ENCODE measurements at places on chromosomes 7 and 10. TPM values are rescaled to one million over a fixed set of nuclear protein-coding genes. Genes with fewer than 3 reads are reported as not detected.

- no peaks in the 10 kb centered on the region for H3K27me3 ChIP-seq
- no peaks in the 10 kb centered on the region for H3K4me1 ChIP-seq
- H3K27ac ChIP-seq = no peak overlapping the region
- H3K4me3 ChIP-seq = no peak overlapping the region
- no peak for DNase-seq
- no peaks in the 10 kb centered on the region for H3K36me3 ChIP-seq
These were observed 194.2 kb upstream of the SVIL start for GRCh38 chr10:29828956-29829355.

DNA sequence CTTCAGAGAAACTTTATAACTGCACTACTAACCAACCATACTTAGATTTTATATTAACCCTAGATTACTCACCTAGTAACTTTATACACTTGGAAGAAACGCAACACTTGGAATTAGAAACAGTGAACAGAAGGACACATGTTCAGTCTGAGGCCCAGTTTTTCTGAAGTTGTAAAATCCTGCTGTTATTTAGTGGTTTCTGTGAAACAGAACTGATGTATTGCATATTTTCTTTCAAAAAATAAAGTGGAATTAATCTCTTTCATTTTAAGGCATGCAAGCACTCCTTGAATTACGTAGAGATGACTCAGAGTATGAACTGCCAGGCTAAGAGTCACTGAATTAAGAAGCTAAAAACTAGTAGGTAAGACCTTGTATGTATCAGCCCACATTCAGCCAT, 215.8 kb downstream of the SKAP2 start:
- H3K36me3 ChIP-seq = no peaks in the 10 kb centered on the region
- H3K4me1 ChIP-seq = no peaks in the 10 kb centered on the region
- H3K4me3 ChIP-seq = no peak overlapping the region
- DNase-seq = no peak
- no peaks in the 10 kb centered on the region for H3K27me3 ChIP-seq

GRCh38 chr7:151727579-151728285, 149.2 kb downstream of the PRKAG2 start:
- peak; percentile 53 for DNase-seq
- H3K36me3 ChIP-seq = no peaks in the 10 kb centered on the region
- peak overlapping the region; percentile 56 for H3K27ac ChIP-seq
- H3K4me3 ChIP-seq = no peak overlapping the region

GRCh38 chr10:79403441-79404230, 41.8 kb downstream of the ZCCHC24 start:
- H3K36me3 ChIP-seq = no peaks in the 10 kb centered on the region
- no peaks in the 10 kb centered on the region for H3K27me3 ChIP-seq
- DNase-seq = peak; percentile 73
- H3K27ac ChIP-seq = peak overlapping the region; percentile 79
- H3K4me3 ChIP-seq = peak overlapping the region; percentile 21
- H3K4me1 ChIP-seq = peaks cover 35% of the 10 kb centered on the region

- no peaks in the 10 kb centered on the region for H3K27me3 ChIP-seq
- H3K4me1 ChIP-seq = peaks cover 3% of the 10 kb centered on the region
- no peak overlapping the region for H3K4me3 ChIP-seq
- no peak overlapping the region for H3K27ac ChIP-seq
These were observed 28.7 kb downstream of the ST8SIA6 start for GRCh38 chr10:17425584-17426262.

The CALHM3 gene
- polyA plus RNA-seq = not detected

The GIMAP7 gene
- polyA plus RNA-seq = 77.5 TPM

Data from heart right ventricle (tissue), 16 donors.